ENCODE measurements at places on chromosomes 7 and 10.

DNA sequence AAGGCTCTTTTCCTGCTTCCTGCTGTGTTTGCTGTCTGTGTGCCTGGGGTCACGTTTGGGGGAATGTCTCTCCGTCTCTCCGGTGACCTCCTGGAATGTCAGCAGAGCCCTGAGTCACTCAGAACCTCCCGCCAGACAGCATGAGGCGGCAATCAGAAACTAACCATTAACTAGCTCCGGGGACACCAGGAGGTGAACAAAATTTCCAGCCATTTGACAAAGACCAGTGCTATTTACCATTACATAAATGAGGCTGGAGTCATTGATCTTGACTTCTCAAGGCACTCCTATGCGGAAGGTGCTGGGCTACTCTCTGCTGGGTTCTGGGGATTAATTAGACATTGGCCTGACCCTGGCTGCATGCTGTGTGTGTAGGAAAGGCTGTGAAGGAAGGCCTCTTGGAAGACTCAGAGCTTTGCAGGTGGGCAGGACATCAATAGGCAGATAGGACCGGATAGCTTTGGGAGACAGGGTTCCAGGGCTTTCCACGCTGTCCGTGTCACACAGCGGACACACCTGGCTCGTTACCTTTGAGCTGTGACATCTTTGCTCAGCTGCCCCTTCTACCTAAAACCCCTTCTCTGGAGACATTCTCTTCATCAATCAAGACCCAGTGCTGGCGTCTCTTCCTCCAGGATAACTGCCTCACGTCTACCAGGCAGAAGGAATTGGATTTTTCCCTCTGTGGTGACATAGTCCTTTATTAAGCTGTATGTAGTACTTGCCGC is 77.0 kb downstream of the PFKFB3 start:
- DNase-seq, result no peak

DNA sequence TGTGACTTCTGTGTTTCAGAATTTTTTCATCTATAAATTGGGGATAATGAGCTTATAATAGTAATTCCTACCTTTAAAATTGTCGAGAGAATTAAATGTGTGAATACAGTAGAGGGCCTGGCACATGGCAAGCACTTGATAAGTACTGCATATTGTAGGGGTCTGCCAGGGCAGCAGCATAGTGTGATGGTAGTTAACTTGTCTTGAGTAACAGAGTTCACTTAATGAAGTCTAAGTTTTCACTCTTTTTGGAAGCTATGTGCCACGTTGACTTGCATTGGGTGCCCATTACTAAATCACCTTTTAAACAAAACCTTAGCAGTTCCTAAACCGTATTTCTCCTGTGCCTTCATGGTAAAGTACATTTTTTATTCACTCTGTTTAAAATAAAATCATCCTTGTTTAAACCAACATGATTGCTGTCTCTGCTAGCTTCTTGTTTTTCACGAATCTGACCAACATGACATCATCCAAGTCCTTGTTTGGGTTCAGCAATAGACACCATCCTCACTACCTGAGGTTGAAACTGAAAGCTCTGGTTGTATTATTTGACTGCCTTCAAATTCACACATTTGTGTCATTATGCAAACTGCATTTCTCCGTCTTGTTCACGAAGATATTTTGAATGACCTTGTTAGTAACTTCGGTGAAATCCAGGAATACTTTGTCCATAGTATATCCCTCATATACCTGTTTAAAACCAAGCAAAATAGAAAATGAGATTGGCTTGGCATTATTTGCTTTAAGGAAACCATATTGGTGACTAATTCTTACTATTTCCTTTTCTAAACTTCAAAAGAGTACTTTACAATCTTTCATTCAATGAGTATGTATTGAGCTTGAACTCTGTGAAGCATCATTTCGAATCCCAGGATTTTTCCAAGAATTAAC is 340.2 kb downstream of the SUGCT start:
- DNase-seq, result no peak

- no peak for DNase-seq
These were observed 950 bp upstream of the GCC1 start for GRCh38 chr7:127586346-127586745.

DNA sequence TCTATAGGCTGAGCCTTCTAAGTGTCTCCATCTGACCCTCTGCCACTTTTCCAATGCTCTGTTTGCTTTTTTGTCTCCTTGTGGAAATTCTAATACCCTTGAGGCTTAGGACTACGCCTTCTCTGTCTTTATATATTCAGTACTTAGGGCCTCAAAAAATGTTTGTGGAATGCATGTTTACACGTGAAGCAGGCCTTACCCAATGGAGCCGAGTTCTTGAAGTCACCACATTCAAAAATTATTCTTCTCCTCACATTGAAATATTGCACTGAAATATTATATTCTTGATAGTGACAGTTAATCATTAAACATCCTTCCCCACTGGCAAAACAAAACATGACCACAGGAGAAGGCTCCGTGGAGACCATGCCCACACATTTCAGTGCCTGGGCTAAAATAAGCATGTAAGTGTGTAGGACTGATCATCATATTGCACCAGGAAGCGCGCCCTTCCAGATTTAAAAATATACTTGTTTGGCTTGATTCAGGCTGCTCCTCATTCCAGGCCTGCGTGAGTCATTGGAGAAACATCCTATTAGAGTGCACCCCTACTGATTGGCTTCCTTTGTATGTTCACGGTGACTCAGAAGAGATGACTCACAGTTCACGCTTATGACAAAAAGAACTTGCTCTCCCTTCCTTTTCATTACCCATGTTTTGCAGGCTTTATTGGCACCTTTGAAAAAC is 307.4 kb upstream of the AOAH start:
- peak; percentile 84 for DNase-seq

GRCh38 chr7:121832347-121832746 is 40.6 kb upstream of the PTPRZ1 start:
- DNase-seq, result no peak
